Stomach (tissue), 19 donors: ENCODE measurements at places on chromosomes 4 and X. TPM values are rescaled to one million over a fixed set of nuclear protein-coding genes. Genes with fewer than 3 reads are reported as not detected.

- H3K4me1 ChIP-seq: no peaks in the 10 kb centered on the region
- H3K27me3 ChIP-seq: no peaks in the 10 kb centered on the region
- H3K27ac ChIP-seq: no peak overlapping the region
- H3K4me3 ChIP-seq: no peak overlapping the region
Measured at GRCh38 chr4:165294907-165295306, 32.6 kb upstream of the MSMO1 start.

DNA sequence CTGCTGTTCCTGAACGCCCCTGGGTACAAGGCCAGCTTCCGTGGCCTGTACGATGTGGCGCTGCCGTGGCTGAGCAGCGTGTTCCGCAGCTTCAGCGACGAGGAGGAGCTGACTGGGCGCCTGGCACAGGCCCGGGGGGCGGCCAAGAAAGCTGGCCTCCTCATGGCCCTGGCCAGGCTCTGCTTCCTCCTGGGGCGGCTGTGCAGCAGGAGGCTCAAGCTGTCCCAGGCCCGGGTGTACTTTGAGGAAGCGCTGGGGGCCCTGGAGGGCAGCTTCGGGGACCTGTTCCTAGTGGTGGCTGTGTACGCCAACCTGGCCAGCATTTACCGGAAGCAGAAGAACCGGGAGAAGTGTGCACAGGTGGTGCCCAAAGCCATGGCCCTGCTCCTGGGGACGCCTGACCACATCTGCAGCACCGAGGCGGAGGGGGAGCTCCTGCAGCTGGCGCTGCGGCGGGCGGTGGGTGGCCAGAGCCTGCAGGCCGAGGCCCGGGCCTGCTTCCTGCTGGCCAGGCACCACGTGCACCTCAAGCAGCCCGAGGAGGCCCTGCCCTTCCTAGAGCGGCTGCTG lies 28.2 kb downstream of the SH3TC1 start:
- no peak overlapping the region for H3K4me3 ChIP-seq
- H3K27me3 ChIP-seq: no peaks in the 10 kb centered on the region
- H3K36me3 ChIP-seq: peaks cover 59% of the 10 kb centered on the region
- H3K4me1 ChIP-seq: peaks cover 32% of the 10 kb centered on the region
- H3K27ac ChIP-seq: peak overlapping the region; percentile 74

DNA sequence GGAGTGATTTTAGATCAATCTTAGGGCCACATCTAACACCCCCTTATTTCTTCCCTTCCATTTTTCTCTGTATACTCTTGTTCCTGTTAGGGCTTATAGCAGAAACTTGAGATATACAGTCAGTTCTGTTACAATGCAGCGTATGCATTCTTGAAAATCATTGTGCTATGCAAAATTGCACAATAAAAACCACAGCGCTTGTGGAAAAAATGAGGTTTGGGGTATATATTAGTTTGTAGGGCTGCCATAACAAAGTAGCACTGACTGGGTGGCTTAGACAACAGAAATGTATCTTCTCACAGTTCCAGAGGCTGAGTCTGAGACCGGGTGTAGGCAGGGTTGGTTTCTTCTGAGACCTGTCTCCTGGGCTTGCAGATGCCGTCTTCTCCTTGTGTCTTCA lies 59.0 kb downstream of the WWC2 start:
- DNase-seq: no peak
- H3K4me1 ChIP-seq: peaks cover 9% of the 10 kb centered on the region
- H3K4me3 ChIP-seq: no peak overlapping the region
- no peaks in the 10 kb centered on the region for H3K27me3 ChIP-seq
- no peaks in the 10 kb centered on the region for H3K36me3 ChIP-seq

GRCh38 chr4:135371137-135371536 lies 1169.5 kb upstream of the PABPC4L start:
- no peak overlapping the region for H3K4me3 ChIP-seq
- no peaks in the 10 kb centered on the region for H3K27me3 ChIP-seq
- H3K27ac ChIP-seq: no peak overlapping the region
- H3K4me1 ChIP-seq: no peaks in the 10 kb centered on the region
- no peaks in the 10 kb centered on the region for H3K36me3 ChIP-seq

- no peaks in the 10 kb centered on the region for H3K27me3 ChIP-seq
- H3K4me3 ChIP-seq: no peak overlapping the region
Measured at GRCh38 chr4:182022909-182023308, 220.3 kb upstream of the TENM3 start.

DNA sequence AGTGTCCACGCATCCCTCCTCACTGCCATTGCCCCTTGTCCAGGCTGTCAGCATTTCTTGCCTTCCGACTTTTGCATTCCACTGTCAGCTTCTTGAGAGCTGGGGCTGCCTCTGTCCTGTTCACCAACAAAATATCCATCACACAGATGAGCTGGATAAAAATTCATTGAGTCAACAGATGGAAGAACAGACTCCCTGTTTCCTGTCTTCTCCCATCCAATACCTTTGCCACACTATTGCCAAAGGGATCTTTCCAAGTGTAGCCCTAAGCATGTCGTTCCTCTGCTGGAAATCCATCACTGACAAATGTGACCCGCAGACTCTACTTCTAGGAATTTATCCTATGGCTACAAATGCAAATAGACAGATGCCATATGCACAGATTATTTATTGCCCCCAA lies 78.0 kb upstream of the PJA1 start:
- no peaks in the 10 kb centered on the region for H3K36me3 ChIP-seq
- H3K4me3 ChIP-seq: no peak overlapping the region
- H3K27me3 ChIP-seq: no peaks in the 10 kb centered on the region

Gene TMPRSS11A
- total RNA-seq: not detected

- no peak for DNase-seq
- H3K4me3 ChIP-seq: no peak overlapping the region
- H3K4me1 ChIP-seq: no peaks in the 10 kb centered on the region
- no peak overlapping the region for H3K27ac ChIP-seq
- H3K27me3 ChIP-seq: no peaks in the 10 kb centered on the region
Measured at GRCh38 chr4:4808086-4808485, 51.4 kb upstream of the MSX1 start.

- peak overlapping the region; percentile 85 for H3K27ac ChIP-seq
- peak; percentile 59 for DNase-seq
- peaks cover 19% of the 10 kb centered on the region for H3K27me3 ChIP-seq
- H3K4me3 ChIP-seq: peak overlapping the region; percentile 80
- H3K4me1 ChIP-seq: peaks cover 63% of the 10 kb centered on the region
- no peaks in the 10 kb centered on the region for H3K36me3 ChIP-seq
Measured at GRCh38 chr4:125316791-125317524, 2.2 kb downstream of the FAT4 start.

DNA sequence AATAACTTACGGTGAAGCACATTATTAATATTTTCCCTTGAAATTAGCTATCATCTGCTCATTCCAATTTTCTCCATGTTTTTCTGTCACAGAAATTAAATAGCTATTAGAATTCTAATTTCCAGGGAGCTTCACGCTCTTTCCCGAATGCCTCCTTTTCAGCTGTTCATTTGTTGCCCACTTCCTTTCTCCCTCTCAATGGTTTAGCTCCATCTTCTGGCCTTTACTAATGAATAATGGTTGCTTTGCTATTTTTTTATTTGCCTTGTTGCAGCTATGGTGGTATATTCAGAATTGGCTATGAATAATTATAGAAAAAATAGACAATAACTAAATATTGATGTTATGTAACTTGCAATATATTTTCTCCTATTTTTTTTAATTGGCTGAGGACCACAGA lies 70.5 kb downstream of the GRIA2 start:
- no peak overlapping the region for H3K27ac ChIP-seq
- DNase-seq: no peak
- no peaks in the 10 kb centered on the region for H3K36me3 ChIP-seq
- no peaks in the 10 kb centered on the region for H3K27me3 ChIP-seq
- H3K4me3 ChIP-seq: no peak overlapping the region

Gene CLIC2
- total RNA-seq: 3.6 TPM

Gene NAT8L
- total RNA-seq: 0.73 TPM

- no peak overlapping the region for H3K27ac ChIP-seq
- peaks cover 13% of the 10 kb centered on the region for H3K36me3 ChIP-seq
- no peak for DNase-seq
- H3K27me3 ChIP-seq: no peaks in the 10 kb centered on the region
- no peak overlapping the region for H3K4me3 ChIP-seq
Measured at GRCh38 chrX:149473966-149474365, 31.1 kb downstream of the IDS start.

Gene HEPH
- total RNA-seq: 16.5 TPM

- DNase-seq: no peak
- H3K36me3 ChIP-seq: no peaks in the 10 kb centered on the region
- H3K4me1 ChIP-seq: no peaks in the 10 kb centered on the region
Measured at GRCh38 chr4:143260750-143261149, 75.9 kb upstream of the GAB1 start.

- no peaks in the 10 kb centered on the region for H3K27me3 ChIP-seq
- no peaks in the 10 kb centered on the region for H3K36me3 ChIP-seq
Measured at GRCh38 chr4:123345935-123346300, 50.7 kb upstream of the SPRY1 start.

- H3K4me3 ChIP-seq: no peak overlapping the region
- no peak overlapping the region for H3K27ac ChIP-seq
- no peaks in the 10 kb centered on the region for H3K27me3 ChIP-seq
- no peaks in the 10 kb centered on the region for H3K4me1 ChIP-seq
- H3K36me3 ChIP-seq: no peaks in the 10 kb centered on the region
- no peak for DNase-seq
Measured at GRCh38 chr4:13706716-13707115, 79.2 kb upstream of the BOD1L1 start.

Gene MID2
- total RNA-seq: 15.6 TPM

GRCh38 chr4:63460075-63460474 lies 949.2 kb downstream of the TECRL start:
- DNase-seq: no peak
- no peaks in the 10 kb centered on the region for H3K36me3 ChIP-seq
- no peak overlapping the region for H3K4me3 ChIP-seq
- no peaks in the 10 kb centered on the region for H3K27me3 ChIP-seq
- no peaks in the 10 kb centered on the region for H3K4me1 ChIP-seq

Gene CT45A2
- total RNA-seq: not detected

DNA sequence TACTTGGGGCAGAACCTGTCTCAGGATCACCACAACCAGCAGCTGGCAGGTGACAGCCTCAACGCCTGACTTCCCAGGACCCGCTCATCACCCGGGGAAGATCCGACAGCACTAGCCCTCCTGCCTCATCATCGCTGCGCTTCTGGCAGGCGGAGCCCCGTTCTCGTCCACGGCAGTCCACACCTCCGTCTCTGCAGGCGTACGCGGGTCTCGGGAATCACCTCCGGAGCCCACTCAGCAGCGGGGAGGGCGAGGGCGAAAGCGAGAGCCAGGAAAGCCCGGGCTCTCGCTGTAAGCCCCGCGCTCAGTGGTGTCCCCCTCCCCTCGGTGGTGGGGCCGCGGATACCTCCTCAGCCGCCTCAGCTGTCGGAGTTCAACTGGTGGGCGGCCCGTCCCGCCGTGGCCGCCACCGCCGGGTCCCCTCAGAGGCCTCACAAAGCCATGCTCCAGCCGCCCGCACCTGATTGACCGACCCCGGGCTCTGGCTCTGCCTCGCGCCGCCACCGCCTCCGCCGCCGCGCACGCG lies 518 bp upstream of the CNKSR2 start:
- peak overlapping the region; percentile 75 for H3K27ac ChIP-seq
- no peaks in the 10 kb centered on the region for H3K27me3 ChIP-seq
- peak overlapping the region; percentile 53 for H3K4me3 ChIP-seq

GRCh38 chr4:153480704-153481103 lies 14.5 kb downstream of the TMEM131L start:
- no peak overlapping the region for H3K4me3 ChIP-seq
- H3K4me1 ChIP-seq: peaks cover 56% of the 10 kb centered on the region
- peaks cover 4% of the 10 kb centered on the region for H3K36me3 ChIP-seq
- H3K27ac ChIP-seq: no peak overlapping the region
- no peaks in the 10 kb centered on the region for H3K27me3 ChIP-seq
- no peak for DNase-seq
